ENCODE measurements at places on chromosomes 5 and 9. TPM values are rescaled to one million over a fixed set of nuclear protein-coding genes. Genes with fewer than 3 reads are reported as not detected.

INSL6 gene
- polyA plus RNA-seq = 0.38 TPM

NDUFA8 gene
- polyA plus RNA-seq = 73.0 TPM

THBS4 gene
- polyA plus RNA-seq = 0.36 TPM

NTNG2 gene
- polyA plus RNA-seq = 0.84 TPM

LRRC26 gene
- polyA plus RNA-seq = not detected

TAF11L10 gene
- polyA plus RNA-seq = not detected

ADAMTS19 gene
- not detected for polyA plus RNA-seq

PCDHB2 gene
- not detected for polyA plus RNA-seq

RASEF gene
- not detected for polyA plus RNA-seq

ADAMTSL2 gene
- polyA plus RNA-seq = not detected

CNTFR gene
- polyA plus RNA-seq = not detected

SNX24 gene
- 2.5 TPM for polyA plus RNA-seq

SPINK7 gene
- polyA plus RNA-seq = not detected

SPINK6 gene
- not detected for polyA plus RNA-seq

PPP1R26 gene
- polyA plus RNA-seq = 1.7 TPM

FXN gene
- 44.7 TPM for polyA plus RNA-seq

TMEM171 gene
- not detected for polyA plus RNA-seq

F2RL2 gene
- 0.11 TPM for polyA plus RNA-seq

EDIL3 gene
- polyA plus RNA-seq = not detected

CCNJL gene
- not detected for polyA plus RNA-seq

SLC25A2 gene
- not detected for polyA plus RNA-seq

LPAR1 gene
- polyA plus RNA-seq = not detected

OR1L4 gene
- polyA plus RNA-seq = not detected

PHYKPL gene
- 58.1 TPM for polyA plus RNA-seq

TIMD4 gene
- polyA plus RNA-seq = not detected

CENPK gene
- polyA plus RNA-seq = 9.5 TPM

CREB3 gene
- polyA plus RNA-seq = 29.3 TPM
